ENCODE measurements at places on chromosomes 3 and 15. TPM values are rescaled to one million over a fixed set of nuclear protein-coding genes. Genes with fewer than 3 reads are reported as not detected.

Gene PTH1R
- 0.76 TPM for polyA plus RNA-seq

Gene FSIP1
- polyA plus RNA-seq, result 0.90 TPM

Gene CCR3
- polyA plus RNA-seq, result not detected

Gene FILIP1L
- 0.22 TPM for polyA plus RNA-seq

Gene GOLGA8T
- 2.1 TPM for polyA plus RNA-seq

Gene CDHR4
- polyA plus RNA-seq, result 1.1 TPM

Gene COL6A6
- polyA plus RNA-seq, result not detected

Measured in A549 (cell line).